ENCODE measurements at places on chromosomes 5 and 9.

DNA sequence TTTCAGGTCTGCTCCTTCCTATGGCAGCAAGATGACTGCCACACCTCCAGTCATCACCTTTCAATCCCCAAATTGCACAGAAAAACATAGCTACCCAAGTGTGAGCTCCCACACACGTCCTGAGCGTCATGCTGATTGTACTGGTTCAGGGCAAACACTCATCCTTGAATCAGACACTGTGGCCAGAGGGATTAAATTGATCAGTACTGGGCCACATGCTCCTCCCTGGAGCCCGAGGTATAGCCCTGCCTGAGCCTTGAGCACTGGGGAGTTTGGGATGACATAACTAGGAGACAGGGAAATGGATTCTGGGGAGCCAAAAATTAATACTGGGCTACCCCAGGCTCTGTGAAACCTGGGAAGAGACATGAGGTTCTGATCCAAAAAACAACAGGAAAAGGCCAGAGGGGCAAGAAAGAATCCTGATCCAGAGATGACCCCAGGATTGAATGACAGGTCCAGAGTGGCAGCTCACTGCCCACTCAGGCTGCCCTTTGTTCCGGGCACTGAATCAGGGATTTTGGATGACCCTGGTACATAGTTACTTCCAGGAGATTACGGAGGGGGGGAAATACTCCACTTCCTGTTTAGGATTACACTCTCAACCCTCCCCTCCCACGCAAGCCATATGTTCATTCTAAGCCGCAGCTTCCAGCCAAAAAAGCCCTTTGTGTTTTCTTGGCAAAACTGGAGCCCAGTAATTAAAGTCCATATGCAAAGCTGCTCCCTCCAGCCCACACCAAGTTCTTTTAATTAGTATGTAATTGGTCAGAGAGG, 141.6 kb upstream of the SPRY4 start:
- no peak for DNase-seq

DNA sequence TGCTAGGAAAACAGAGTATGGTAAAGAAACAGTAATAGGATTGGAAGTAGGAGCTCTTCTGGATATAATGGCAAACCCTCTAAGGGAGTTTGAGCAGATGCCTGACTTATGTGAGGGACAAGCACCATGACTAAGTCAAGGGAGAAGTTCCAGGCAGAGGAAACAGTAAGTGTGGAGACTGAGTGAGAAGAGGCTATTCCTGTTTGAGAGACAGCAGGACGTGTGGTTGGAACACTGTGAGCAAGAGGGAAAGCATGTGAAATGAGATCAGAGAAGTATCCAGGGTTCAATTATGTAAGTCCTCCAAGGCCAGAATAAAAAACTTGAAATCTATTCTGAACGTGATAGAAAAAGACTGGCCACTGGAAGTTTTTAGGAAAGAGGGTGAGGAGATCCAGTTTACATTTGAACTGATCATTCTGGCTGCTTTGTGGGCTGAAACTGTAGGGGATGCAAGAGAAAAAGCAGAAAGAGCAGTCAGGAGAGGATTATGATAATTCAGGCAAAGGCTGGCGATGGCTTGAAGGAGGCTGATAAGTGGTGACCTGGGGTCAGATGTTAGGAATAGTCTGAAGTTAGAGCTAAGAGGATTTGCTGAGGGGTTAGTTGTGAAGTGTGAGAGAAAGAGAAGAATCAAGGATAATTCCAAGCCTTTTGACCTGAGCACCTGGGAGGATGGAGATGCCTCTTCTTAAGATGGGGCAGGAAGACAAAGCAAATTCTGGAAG, 19.2 kb downstream of the DMAC1 start:
- no peak for DNase-seq

- DNase-seq: no peak
Measured at GRCh38 chr5:16427587-16427986, 38.0 kb downstream of the ZNF622 start.

GRCh38 chr5:164306662-164307061, 801.2 kb downstream of the MAT2B start:
- DNase-seq: no peak

- peak; percentile 38 for DNase-seq
Measured at GRCh38 chr9:129863059-129863690, 27.9 kb downstream of the USP20 start.

DNA sequence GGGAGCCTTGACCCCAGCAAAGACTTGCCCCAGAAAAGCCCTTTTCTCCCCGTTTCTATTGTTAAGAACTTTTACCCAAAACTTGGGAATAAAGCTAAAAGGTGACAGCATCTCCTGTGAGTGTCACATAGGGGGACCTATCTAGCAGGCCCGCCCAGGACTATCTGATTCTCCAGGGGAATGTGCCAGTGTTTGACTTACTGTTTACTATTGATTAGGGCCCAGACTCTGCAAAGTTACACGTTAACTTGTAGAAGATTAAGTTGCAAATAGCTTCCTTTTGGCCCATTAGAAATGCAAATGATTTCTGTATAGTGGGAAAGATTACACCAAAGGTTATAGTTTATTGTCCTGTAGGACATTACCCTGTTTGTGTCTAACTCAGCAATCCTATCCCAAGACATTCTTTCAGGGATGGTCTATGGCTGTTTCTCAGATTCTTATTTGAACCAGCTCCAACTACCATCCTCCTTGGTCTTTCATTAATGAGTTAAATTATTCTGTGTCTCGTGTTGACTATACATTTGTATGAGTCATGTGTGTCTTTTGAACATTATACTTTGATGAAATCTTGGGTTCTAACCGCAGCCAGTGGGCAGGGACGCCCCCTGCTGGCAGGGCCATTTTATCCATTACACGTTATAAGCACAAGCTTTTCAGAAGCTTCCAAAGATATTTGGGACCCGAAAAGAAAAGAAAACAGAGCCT, 60.7 kb downstream of the HRH2 start:
- DNase-seq: no peak

DNA sequence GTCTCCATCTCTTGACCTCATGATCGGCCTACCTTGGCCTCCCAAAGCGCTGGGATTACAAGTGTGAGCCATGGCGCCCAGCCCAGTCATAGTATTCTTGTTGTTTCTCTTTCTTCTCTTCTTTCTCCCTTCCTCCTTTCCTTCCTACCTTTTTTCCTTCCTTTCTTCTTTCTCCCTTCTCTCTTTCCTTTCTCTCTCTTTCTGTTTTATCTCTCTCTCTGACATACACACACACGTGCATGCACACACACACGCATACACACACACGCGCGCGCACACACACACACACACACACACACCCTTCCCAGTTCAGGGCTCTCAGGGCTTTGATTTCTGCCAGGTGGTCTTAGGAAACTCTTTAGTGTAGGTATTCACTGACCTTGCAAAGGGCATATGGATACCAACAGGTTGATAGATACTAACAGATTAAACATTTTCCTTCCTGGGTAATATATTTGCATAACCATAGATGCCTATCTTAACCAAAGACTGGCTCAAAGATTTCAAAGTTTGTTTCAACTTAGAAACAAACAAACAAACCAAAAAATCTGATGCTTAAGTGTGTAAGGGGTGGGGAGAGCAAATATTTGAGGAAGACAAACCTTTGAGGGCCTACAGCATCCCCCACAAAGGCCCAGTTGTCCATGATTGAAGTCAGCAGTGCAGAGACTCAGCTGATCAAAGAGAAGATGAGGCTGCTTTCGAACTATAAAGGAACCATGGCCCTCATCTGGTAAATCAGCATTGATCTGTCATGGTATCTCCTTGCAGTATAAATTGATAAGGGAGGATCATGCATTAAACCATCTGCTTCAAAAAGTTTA, 288.2 kb upstream of the SEMA6A start:
- no peak for DNase-seq

DNA sequence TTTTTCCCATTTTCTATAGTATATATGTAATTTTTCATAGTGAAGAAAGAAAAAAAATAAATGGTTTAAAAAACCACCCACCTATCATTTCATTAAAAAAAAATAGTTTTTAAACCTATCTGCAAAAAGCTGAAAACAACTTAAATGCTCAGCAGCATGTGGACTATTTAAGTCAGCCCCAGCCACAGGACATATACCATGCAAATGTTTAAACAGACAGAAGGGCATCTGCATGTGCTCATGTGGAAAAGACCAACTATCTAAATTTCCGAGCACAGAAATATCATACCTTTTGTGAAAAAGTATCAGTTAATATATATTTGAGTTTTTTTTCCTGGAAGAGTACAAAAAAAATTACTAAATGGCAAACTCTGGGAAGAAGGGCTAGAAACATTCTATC, 143.4 kb downstream of the EPB41L4A start:
- DNase-seq: no peak

DNA sequence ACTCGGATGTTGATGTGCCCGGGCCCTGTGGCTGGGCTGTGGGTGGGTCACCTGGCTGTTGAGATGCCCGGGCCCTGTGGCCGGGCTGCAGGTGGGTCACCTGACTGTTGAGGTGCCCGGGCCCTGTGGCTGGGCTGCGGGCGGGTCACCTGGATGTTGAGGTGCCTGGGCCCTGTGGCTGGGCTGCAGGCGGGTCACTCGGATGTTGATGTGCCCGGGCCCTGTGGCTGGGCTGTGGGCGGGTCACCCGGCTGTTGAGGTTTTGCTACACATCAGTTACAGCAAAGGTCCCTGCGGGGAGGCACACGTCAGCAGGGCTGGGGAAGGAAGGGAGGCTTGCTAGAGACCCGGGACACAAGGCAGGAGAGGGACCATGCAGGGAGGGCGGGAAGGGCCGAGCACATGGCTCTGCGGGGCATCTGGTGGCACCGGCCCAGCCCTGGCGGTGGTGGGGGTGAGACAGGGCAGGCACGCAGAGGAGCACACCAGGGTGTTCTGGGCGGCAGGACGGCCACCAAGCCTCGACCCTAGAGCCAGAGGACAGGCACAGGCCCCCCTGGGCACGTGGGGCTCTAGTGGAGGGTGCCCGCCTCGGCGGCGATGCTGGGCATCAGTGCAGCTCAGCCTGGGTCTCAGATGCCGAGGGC, 35.4 kb downstream of the PNPLA7 start:
- DNase-seq: no peak

GRCh38 chr5:126267438-126267837, 155.8 kb upstream of the GRAMD2B start:
- no peak for DNase-seq

GRCh38 chr5:142069606-142070399, 38.8 kb upstream of the NDFIP1 start:
- DNase-seq: no peak

- DNase-seq: no peak
Measured at GRCh38 chr5:161600156-161600555, 53.6 kb upstream of the GABRB2 start.

GRCh38 chr5:74085782-74086181, 459.8 kb downstream of the ARHGEF28 start:
- no peak for DNase-seq

DNA sequence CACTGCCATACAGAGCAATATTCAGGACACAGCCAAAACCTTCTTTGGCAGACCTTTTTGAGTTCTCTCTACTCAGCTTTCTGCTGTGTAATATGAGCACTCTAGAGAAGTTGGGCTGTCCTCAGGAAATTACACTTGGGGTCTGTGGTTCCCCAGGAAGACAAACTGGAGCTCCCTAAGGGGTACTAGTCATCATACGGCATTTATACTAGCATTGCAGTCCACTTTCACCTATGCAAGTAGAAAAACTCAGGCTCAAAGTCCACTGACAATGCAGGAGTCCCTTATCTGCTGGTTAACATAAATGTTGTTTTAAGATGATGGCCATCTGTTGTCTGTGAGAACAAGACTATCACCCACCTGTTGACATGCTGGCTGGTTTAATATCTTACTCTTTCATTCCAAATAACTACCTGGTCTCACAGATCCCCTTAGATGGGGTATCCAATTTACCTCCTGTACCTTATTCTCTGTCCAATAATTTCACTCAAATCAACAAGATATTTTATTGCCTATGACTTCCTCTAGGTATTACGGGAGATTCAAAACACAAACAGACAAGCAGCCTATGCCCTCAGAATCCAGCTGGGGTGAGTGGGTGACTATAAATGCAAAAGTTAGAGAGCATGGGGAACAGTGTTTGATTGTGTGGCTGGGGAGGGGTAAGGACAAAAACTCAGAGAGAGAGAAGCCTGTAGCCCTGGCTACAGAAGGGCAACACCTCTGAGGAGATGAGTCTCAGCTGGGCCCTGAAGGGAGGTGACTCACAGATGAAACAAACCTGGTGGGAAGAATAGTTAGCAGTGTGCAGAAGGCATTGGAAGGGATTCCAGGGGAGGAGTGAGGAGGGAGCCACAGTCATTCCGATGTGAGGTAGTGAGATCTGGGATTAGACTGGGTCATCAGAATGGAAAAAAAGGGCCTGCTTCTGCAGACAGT, 10.2 kb downstream of the DOCK8 start:
- no peak for DNase-seq

DNA sequence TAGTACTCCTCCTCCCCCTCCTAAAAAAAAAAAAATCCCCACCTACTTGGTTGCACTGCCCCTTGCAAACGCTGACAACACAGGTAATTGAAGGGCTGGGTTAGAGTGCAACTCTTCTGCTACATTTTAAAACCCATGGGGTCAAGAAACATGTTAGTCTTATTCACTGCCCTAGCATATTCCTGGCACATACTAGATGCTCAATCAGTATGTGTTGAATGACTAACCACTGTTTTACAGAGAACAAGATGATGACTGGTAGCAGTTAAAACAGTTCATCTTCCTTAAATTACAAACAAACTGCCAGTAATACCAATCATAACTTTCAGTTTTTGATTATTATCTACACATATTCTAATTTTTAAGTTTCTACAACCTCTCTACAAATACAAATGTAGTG, 124.4 kb downstream of the NFIB start:
- no peak for DNase-seq

DNA sequence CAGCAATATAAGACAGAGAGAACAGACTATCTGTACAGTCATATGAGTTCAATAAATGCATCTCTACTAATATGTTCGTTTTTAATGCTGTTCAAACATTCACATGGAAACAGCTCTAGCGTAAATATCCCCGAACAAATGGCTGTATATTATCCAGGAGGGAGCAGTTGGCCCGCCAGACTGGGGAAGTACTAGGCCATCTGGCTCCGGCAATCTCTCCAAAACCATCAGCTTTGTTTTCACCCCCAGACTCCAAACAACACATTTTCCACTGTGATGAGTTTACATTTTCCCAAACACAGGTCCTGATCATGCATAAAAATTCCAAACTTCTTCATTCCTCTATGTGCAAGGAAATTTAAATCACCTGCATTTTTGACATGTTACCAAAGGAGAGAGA, 8.7 kb downstream of the EBF1 start:
- no peak for DNase-seq

GRCh38 chr5:71839096-71839884, 120.2 kb downstream of the CARTPT start:
- DNase-seq: no peak

GRCh38 chr9:99040911-99041582, 63.9 kb upstream of the TGFBR1 start:
- DNase-seq: no peak

GRCh38 chr9:69931340-69931739, 110.7 kb downstream of the CFAP95 start:
- DNase-seq: no peak

Data from stimulated activated CD4-positive, alpha-beta T cell treated with anti-CD3 and anti-CD28 coated beads, Interleukin-1b, Interleukin-23, amount 100 ng/mL, for 1 hour (primary cell).